NAMALWA (cell line): ENCODE measurements at places on chromosomes 2 and 18.
A peak's percentile ranks its signal among the peaks of the same experiment; 100 is the strongest.

DNA sequence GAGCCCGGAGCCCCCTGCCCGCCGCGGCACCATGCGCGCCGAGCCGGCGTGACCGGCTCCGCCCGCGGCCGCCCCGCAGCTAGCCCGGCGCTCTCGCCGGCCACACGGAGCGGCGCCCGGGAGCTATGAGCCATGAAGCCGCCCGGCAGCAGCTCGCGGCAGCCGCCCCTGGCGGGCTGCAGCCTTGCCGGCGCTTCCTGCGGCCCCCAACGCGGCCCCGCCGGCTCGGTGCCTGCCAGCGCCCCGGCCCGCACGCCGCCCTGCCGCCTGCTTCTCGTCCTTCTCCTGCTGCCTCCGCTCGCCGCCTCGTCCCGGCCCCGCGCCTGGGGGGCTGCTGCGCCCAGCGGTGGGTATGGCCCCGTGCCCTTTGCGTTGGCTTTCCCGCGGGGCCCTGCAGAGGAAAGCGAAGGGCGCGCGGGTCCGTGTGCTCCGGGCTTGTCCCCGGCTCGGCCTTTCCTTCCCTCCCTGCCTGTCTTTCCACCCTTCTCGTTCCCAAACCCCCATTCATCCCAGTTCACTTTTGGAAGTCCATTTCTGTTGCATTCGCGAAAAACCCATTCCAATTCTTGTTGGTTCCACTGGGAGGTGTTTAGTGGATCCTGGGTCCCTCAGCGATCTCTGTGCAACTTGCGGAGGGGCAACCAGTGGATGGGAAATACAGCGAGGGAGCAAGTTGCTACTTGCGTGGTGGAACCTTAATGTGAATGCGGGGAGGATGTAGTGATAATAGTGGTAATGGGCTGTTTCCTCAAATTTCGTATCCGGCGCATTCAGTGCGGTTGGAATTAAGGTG is 599 bp downstream of the ADAM23 start:
- DNase-seq = peak; percentile 28

GRCh38 chr2:29000481-29000880 is 19.4 kb downstream of the TOGARAM2 start:
- DNase-seq = peak; percentile 53

DNA sequence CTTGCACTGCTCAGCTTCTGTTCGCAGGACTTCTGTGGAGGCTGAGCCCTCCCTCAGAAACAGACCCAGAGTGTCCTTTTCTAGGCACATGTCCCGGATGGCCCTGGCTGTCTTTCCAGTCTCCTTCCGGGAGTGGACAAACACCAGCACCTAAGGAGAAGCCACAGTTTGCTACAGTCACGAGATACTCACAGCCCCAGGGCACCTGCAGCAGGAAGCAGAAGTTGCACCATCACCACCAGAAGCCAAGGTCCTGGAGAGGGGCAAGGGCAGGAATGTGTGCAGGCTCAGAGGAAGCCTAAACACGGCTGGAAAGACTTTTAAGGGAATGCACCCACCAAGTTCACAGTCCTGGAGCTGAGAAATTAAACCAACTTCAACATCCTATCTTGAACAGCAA is 13.6 kb downstream of the SNRNP200 start:
- DNase-seq = no peak

GRCh38 chr2:85368921-85369320 is 14.4 kb downstream of the ELMOD3 start:
- no peak for DNase-seq

DNA sequence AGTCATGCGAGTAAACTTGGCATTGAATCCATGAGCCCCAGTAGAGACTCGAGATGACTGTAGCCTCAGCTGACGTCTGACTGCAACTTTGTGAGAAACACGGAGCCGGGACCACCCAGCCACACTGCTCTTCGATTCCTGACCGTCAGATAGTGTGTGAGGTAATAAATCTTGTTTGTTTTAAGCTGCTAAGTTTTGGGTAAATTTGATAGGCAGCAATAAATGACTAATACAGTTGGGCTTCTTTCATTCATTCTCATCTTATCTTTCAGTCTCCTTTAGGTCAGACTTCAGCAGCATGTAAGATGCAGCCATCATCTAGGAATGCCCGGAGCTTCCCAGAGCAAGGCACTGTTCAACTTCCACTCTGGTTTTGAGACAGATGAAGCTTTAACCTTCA is 8.0 kb upstream of the KLHL29 start:
- DNase-seq = no peak

- no peak for DNase-seq
These were observed 2.2 kb downstream of the NOL4 start for GRCh38 chr18:34222307-34223163.

DNA sequence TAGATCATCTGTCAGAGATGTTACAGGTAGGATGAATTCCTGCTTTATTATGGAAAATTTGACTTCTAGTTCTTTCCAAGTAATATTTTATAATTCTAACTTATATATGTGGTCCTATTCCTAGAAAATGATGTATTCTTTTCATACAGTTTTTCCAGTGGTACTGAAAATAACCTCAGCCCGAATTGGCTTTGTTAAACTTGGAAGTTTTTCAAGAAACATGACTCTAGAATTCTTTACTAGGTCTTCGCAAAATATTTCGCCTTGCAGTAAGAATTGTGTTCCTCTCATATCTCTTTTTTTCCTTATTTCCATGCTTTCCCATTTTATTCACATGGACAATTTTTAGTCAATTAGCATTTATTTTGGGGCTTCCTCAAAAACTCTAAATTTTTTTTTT is 60.5 kb downstream of the BMPR2 start:
- no peak for DNase-seq

- no peak for DNase-seq
These were observed 10.6 kb upstream of the AKAIN1 start for GRCh38 chr18:5207471-5208150.

GRCh38 chr2:54681416-54681815 is 42.0 kb upstream of the EML6 start:
- no peak for DNase-seq

- DNase-seq = no peak
These were observed 209.7 kb downstream of the WDPCP start for GRCh38 chr2:63378589-63378988.

DNA sequence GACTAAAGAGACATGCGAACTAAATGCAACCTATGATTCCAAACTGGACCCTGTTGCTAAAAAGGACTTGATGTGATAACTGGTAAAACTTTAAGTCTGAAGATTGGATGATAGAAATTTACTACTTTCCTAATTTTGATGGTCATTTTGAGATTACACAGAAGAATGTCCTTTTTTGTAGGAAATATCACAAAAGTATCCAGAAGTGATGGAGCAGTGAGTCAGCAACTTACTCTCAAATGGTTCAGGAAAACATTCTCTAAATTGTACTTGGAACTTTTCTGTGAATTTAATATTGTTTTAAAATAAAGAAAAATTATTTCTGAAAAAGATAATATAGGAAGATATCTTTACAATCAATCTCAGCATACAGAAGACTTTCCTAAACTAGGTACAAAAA is 19.9 kb downstream of the MBOAT2 start:
- DNase-seq = peak; percentile 8

- no peak for DNase-seq
These were observed 85.0 kb downstream of the LIPG start for GRCh38 chr18:49646873-49647272.

DNA sequence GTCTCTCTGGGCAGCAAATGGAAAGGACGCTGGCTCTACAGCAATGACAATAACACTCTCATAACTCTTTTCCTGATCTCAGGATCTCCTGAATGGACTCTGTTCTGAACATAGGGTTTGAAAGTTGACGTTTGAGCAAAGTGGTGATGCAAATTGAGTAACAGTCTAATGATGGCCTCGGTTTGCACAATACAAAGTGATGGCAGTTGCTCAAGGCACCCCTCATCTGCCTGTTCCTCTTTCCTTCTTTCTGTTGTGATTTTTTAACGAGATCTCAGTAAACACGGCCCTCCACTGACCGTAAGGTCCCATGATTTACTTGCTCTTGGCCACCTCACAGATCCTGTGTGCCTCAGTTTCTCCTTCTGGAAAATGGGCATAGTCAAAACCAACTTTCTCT is 303.6 kb downstream of the SLC8A1 start:
- no peak for DNase-seq

DNA sequence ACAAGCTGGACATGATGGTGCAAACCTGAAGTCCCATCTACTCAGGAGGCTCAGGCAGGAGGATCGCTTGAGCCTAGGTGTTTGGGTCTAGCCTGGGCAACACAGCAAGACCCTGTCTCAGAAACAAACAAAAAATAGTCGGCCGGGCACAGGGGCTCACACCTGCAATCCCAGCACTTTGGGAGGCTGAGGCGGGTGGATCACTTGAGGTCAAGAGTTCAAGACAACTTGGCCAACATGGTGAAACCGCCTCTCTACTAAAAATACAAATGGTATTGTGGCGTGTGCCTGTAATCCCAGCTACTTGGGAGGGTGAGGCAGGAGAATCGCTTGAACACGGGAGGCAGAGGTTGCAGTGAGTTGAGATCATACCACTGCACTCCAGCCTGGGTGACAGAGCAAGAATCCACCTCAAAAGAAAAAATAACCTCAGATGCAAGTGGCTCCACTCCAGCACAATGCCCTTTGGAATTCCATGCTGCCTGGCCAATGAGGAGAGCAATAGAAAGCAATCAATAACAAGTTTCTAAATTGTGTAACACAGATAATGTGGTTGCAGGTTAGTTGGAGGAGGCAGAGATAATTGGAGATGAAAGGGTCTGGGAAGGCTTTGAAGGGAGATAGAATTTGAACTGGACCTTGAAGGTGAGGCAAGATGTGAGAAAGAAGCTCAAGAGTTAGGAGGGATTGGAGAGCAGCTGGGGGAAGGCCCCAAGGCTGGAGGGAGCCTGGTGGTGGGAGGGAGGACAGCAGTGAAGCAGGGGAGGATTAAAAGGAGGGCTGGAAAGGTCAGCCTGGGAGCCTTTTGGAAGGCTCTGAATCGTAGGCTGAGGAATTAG is 6.0 kb downstream of the TTC31 start:
- DNase-seq = no peak

DNA sequence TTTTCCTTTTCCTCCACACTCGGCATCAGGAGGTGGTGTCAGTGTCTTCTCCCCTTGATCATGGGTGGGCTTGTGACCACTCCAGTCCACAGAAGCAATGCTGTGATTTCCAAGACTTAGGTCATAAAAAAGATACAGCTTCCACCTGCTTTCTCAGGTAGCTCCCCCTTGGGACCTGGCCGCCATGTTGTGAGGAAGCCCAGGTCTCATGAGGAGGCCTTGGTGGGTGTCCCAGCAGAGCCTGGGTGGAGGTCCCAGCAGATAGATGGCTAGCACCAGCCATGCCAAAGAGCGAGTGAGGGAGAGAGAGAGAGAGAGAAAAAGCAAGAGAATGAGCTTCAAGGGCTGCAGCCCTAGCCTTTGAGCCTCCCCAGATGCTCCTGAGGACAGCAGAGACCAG is 16.0 kb downstream of the SLC66A2 start:
- no peak for DNase-seq

DNA sequence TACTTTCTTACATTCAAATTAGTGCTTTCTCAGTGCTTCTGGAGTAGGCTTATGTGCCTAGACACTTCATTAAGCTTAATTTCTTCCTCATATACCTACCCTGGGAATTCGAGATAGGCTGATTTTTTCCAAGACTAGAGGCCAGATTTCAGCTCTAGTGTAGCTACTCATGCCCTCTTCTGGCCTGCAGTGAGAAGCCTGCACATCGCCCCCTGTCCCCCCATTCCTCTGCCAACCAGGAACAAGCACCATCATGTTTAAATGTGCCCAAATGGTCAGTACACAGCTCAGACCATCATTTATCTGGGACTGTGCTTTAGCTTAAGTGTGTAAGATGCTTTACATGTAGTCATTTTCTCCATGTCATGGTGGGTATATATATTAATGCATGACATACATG is 1218.8 kb upstream of the LRRTM1 start:
- DNase-seq = no peak

GRCh38 chr2:58101500-58101899 is 54.9 kb downstream of the VRK2 start:
- DNase-seq = no peak

GRCh38 chr2:224670203-224670602 is 46.0 kb downstream of the CCDC195 start:
- no peak for DNase-seq
